ENCODE measurements at places on chromosomes 2 and 18. TPM values are rescaled to one million over a fixed set of nuclear protein-coding genes. Genes with fewer than 3 reads are reported as not detected.

Gene GPR45
- not detected for total RNA-seq

Gene VWC2L
- total RNA-seq, result not detected

Gene TRIM43
- not detected for total RNA-seq

Gene COMMD1
- 24.3 TPM for total RNA-seq

Gene SLC16A14
- total RNA-seq, result 0.52 TPM

Gene GALNT5
- not detected for total RNA-seq

Gene REG1B
- total RNA-seq, result not detected

Gene HOXD4
- not detected for total RNA-seq

Gene MRPL19
- total RNA-seq, result 22.9 TPM

Gene THSD7B
- not detected for total RNA-seq

Gene ZAP70
- total RNA-seq, result 954 TPM

Gene GKN2
- not detected for total RNA-seq

Gene CTAGE1
- not detected for total RNA-seq

GRCh38 chr2:39476524-39476923 is 39.4 kb upstream of the MAP4K3 start:
- no peak for DNase-seq

DNA sequence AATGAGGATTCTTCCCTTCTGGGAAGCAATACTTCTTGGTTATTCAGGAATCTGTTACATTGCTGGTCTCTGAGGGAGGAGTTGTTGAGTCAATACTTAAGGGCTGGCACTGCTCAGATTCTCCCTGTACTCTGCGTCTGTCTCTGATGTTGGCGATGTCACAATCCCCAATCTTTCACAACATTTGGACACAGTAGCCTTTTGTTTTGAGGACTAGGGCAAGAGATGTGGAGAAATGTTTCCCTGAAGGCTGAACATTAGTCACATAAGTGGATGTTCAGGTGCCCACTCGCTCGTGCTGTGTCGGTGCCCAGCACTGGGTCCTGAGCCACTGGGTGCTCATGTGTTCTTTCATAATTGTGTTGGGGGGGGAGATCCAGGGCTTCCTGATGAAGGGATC is 55.0 kb downstream of the MAPK4 start:
- no peak for DNase-seq

- no peak for DNase-seq
Observed at GRCh38 chr18:53772293-53772692, 452.2 kb downstream of the MBD2 start.

GRCh38 chr2:207473049-207473930 is 56.5 kb upstream of the CREB1 start:
- peak; percentile 65 for DNase-seq

DNA sequence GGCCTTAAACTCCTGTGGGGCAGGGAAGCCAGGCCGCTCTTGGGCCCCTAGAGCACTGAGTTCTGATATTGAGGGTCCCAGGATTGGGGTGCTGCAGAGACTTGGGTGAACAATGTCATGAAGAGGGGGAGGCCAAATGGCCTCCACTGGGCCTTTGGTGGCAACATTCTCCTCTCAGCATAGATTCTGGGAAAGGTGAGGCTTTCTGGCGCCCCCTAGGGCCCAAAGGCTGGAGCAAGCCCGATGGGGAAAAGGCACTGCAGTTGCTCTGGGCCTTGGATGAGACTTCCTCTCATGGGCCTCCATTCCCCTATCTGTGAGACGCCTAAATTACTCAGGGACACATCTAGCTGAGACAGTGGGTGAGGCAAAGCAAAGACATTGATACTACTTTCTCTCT is 84.8 kb downstream of the ACAA2 start:
- no peak for DNase-seq

GRCh38 chr18:41967680-41968079 is 12.6 kb downstream of the PIK3C3 start:
- no peak for DNase-seq

GRCh38 chr2:233117351-233117750 is 57.2 kb downstream of the INPP5D start:
- DNase-seq, result no peak

- DNase-seq, result no peak
Observed at GRCh38 chr2:233489666-233490065, 76.9 kb downstream of the USP40 start.

- no peak for DNase-seq
Observed at GRCh38 chr2:66903183-66903582, 468.3 kb downstream of the MEIS1 start.

DNA sequence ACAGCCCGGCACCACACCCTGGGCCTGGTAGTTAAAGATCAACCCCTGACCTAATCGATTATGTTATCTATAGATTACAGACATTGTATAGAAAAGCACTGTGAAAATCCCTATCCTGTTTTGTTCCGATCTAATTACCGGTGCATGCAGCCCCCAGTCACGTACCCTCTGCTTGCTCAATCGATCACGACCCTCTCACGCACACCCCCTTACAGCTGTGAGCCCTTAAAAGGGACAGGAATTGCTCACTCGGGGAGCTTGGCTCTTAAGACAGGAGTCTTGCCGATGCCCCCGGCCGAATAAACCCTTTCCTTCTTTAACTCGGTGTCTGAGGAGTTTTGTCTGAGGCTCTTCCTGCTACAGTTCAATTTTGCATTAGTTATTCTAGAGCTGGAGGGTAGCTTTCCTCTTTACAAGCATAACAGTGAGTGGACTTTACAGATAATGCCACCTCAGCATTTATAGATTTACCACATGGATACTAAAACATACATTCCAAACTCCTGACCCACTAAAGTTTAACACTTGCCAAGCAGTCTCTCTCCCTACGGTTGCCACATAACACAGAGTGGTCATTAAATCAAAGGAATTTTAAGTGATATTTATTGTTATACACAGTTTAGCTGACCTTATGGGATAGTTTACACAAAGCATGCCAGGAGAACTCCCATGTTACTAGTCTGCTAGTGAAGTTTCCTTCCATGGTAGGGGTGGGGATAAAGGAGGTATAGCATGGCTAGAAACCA is 101.0 kb downstream of the EVA1A start:
- DNase-seq, result no peak

DNA sequence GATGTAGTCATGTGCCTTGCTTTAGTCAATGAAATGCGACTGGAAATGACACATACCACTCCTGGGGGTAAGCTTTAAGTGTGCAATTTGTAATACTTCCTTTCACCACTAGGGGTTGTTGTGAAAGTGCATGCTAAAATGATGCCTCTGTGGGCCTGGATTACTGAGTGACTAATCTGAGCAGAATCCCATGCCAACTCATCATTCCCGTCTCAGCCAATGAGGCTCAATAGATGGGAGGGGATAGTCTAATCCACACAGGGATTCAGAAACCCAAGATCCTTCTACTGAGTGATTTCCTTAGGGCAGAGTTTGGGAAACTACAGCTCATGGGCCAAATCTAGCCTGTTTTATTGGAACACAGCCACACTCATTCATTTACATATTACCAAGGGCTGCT is 54.0 kb downstream of the HRH4 start:
- DNase-seq, result peak; percentile 57

GRCh38 chr2:71759060-71759459 is 305.7 kb downstream of the DYSF start:
- no peak for DNase-seq

- DNase-seq, result peak; percentile 56
Observed at GRCh38 chr2:105521176-105521575, 122.3 kb upstream of the FHL2 start.

GRCh38 chr18:76721207-76721996 is 101.0 kb upstream of the ZNF236 start:
- DNase-seq, result peak; percentile 82

DNA sequence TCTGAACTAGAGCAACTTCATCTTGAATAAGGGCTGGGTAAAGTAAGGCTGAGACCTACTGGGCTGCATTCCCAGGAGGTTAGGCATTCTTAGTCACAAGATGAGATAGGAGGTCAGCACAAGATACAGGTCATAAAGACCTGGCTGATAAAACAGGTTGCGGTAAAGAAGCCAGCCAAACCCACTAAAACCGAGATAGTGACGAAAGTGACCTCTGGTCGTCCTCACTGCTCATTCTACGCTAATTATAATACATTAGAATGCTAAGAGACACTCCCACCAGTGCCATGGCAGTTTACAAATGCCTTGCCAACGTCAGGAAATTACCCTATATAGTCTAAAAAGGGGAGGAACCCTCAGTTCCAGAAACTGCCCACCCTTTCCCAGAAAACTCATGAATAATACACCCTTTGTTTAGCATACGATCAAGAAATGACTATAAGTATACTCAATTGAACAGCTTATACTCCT is 109.1 kb downstream of the FIGN start:
- DNase-seq, result no peak

DNA sequence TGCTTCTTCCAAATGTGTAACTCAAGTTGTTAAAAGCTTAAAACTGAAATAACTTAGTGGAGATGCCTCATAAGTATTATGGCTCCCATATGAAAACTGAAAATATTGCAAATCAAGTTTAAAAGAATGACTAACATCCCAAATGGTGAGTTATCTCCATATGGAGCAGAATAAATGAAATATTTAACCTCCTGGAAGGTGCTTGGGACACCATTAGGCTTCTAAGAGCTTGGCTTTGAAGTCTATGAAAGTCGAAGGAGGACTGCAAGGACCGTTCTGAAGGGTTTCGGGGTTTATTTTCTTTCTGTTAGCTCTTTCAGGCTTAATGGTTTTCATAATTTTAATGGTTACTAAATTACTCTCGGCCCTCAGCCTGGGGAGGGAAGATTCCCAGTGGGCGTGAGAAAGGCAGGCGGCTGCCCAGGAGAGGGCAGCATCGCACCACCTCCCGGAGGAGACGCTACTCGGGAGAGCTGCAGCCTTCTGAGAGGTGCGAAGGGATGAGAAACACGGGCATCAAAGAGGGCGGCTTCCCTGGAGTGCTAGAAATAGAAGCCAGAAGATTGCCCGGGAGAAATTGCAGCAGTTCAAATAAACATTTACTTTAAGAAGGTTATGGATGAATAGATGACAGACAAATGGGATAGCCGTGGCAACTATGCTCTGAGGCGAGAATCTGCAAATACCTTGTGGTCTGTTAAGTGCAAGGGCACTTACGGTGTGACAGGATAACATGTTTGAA is 43.1 kb downstream of the MAP3K19 start:
- DNase-seq, result peak; percentile 47

- DNase-seq, result no peak
Observed at GRCh38 chr2:240958366-240959213, 39.8 kb upstream of the SNED1 start.

GRCh38 chr2:235170536-235171521 is 219.0 kb downstream of the SH3BP4 start:
- DNase-seq, result no peak

DNA sequence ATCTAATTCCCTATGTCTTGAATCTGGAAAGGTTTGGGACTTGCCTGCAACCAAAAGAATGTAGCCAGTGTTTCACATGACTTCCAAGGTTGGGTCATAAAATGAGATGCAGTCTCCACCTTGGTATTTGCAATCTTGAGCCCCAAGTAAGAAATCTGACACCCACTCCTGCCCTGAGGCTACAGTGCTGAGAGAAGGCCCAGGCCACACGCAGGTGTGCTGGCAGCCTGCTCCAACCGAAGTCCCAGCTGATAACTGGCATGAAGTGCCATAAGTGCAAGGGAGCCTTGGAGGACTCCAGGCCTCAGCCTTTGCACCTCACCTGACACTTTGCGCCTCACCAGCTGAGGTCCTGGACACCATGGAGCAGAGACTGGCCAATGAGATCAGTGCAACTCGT is 182.7 kb downstream of the ANAPC1 start:
- no peak for DNase-seq

GRCh38 chr2:105384216-105384615 is 14.6 kb downstream of the FHL2 start:
- no peak for DNase-seq

DNA sequence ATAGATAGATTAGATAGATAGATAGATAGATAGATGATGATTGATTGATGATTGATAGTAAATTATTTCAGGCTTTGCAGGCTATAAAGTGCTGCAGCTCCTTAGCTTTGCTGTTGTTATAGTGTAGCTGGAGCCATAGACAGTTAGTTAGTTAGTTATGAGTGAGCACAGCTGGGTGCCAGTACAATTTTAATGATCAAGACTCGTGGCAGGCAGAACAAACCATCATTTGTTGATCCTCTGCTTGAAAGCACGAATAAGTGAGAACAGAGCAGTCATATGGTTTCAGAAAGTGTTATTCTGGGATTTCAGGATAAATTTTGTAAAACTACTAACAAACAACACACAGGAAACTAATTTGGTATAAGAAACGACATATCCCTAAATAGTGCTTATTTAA is 53.9 kb downstream of the THOC1 start:
- DNase-seq, result no peak

GRCh38 chr2:69225933-69226332 is 161.1 kb downstream of the GFPT1 start:
- no peak for DNase-seq

GRCh38 chr2:200378652-200379290 is 72.3 kb downstream of the SPATS2L start:
- DNase-seq, result no peak

GRCh38 chr2:43622931-43623451 is 14.1 kb upstream of the PLEKHH2 start:
- DNase-seq, result no peak

DNA sequence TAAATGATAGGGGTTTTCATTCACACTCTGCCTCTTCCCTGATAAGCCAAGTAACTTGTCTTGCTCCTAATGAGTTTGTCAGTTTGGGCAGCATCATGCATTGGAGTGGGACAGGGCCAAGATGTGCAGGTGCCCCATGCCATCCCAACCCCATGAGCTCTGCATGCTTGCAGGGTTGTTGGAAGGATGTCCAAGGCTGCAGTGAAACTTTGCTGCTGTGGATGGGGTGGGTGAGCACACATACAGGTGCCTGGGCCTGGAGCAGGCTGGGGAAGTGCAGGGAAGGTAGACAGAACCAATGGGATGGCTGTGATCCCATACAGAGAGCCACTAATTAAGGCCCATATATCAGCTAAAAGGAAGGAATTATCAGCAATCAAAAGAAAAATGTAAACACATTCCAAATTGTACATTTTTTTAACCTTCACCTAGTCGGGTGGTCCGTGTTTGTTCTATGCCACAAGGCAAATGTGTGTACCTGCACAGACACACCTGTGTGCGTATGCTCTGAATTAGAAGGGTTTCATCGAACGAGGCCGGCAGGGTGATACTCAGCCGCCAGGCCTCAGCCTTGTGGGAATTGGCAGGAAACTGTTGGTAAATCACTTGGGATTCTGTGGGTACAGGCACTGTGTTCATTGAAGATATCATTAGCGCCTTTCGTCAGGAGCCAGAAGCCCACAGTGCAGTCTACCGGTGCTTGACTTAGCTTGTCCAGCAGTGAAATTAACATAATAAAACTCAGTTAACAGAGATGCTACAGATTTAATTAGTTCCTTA is 342.9 kb downstream of the MYCN start:
- DNase-seq, result no peak

All from natural killer cell (primary cell).